Stomach (tissue), 19 donors: ENCODE measurements at places on chromosomes 3 and 15.

GRCh38 chr3:128787256-128788253, 61.6 kb downstream of the RAB7A start:
- no peak overlapping the region for H3K4me3 ChIP-seq
- DNase-seq, result no peak
- H3K27ac ChIP-seq, result no peak overlapping the region
- H3K27me3 ChIP-seq, result no peaks in the 10 kb centered on the region
- no peaks in the 10 kb centered on the region for H3K36me3 ChIP-seq

- no peaks in the 10 kb centered on the region for H3K36me3 ChIP-seq
- H3K4me1 ChIP-seq, result no peaks in the 10 kb centered on the region
- no peak overlapping the region for H3K4me3 ChIP-seq
- no peaks in the 10 kb centered on the region for H3K27me3 ChIP-seq
- no peak overlapping the region for H3K27ac ChIP-seq
Measured at GRCh38 chr3:16168211-16168610, 6.3 kb upstream of the GALNT15 start.

- no peak overlapping the region for H3K4me3 ChIP-seq
- H3K4me1 ChIP-seq, result no peaks in the 10 kb centered on the region
- no peak overlapping the region for H3K27ac ChIP-seq
- H3K27me3 ChIP-seq, result no peaks in the 10 kb centered on the region
- DNase-seq, result no peak
- H3K36me3 ChIP-seq, result no peaks in the 10 kb centered on the region
Measured at GRCh38 chr15:95346721-95347475, 983.6 kb upstream of the NR2F2 start.

DNA sequence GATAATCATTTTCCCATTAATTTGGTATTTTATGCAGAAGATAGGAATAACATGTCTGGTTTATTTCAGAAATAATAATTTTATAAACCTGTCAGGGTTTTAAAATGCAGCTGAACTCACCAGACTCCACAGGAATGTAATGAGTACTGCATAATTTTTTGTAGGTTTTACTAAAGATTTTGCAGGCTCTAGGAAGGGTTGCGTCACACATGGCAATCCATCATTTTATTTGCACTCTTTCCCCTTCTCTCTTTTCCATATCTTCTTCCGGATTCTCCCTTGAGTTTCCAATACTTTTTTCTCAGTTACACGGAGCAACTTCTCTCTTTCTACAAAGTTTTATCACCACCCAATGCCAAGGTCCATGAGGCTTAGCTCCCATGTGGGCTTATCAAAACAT, 234.7 kb downstream of the NFKBIZ start:
- H3K4me1 ChIP-seq, result peaks cover 9% of the 10 kb centered on the region
- no peak for DNase-seq
- no peaks in the 10 kb centered on the region for H3K27me3 ChIP-seq
- no peak overlapping the region for H3K4me3 ChIP-seq

DNA sequence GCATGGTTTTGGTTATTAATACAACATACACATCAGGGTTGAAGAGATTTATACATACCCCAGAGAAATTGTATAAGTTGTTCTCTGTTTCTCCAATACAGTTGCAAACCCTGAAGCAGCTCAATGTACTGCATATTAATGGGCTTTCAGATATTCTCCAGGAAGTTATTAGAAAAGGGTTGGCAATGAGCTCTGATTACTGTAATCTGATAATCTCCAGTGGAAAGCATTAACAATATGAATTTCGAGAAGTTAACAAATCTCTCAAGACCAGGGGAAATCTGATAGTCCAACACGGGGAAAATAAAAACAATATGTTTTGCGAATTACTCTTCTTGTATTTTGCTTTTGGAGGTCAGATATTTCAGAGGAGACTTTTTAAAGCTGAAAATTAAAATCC, 950.1 kb downstream of the TBL1XR1 start:
- H3K4me1 ChIP-seq, result no peaks in the 10 kb centered on the region
- no peaks in the 10 kb centered on the region for H3K36me3 ChIP-seq
- no peaks in the 10 kb centered on the region for H3K27me3 ChIP-seq
- no peak for DNase-seq
- no peak overlapping the region for H3K4me3 ChIP-seq

DNA sequence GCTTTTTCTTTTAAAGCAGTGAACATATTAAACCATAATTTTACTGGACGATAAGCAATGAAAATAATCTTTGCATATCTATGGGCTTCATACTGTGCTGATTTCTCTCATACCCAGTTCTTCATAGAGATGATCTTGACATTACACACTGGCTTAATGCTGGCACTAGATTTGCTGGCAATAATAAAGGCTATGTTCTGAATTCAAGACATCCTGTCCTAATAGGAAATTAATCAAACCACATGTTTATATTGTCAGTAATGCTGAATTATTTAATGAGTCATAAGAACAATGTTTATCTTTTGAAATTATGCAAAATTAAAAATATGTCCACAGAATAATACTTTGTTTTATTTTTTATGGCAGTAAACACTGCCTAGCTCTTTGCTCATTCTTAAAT, 643.2 kb downstream of the OTOL1 start:
- no peaks in the 10 kb centered on the region for H3K4me1 ChIP-seq
- no peaks in the 10 kb centered on the region for H3K36me3 ChIP-seq
- no peak for DNase-seq
- no peaks in the 10 kb centered on the region for H3K27me3 ChIP-seq
- no peak overlapping the region for H3K27ac ChIP-seq

DNA sequence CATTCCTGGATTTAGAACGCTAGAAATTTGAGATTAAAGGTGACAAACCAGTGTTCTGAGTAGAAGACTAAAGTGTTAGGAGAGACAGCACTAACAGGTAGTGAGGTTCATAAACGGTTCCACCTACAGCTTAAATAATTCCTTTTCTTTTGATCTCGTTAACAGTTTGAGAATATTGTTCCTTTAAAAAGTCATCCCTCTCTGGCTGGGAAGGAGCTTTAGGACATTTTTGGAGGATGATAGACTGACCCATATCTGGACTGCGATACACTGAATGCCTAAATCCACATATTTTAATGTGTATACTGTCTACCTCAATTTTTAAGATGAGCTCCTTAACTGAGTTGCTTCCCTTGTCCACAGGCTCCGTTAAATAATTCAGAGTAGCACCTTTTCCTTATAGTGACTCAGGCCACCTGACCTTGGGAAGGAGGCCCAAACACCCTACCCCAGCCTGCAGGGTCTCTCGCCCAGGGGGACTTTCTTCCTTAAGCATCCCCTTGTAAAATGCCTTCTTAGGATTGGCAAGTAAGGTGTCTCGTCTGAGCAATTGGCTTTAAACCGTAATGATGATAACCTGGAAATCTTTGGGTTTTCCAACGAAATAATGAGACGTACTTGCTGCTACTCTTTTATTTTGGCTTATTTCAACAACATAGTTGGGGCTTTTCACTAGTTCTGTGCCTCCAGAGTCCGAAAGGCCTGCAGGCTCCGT, 3.3 kb downstream of the TRIM71 start:
- peak overlapping the region; percentile 26 for H3K4me3 ChIP-seq
- H3K27me3 ChIP-seq, result peaks cover 22% of the 10 kb centered on the region
- no peak overlapping the region for H3K27ac ChIP-seq
- no peak for DNase-seq

DNA sequence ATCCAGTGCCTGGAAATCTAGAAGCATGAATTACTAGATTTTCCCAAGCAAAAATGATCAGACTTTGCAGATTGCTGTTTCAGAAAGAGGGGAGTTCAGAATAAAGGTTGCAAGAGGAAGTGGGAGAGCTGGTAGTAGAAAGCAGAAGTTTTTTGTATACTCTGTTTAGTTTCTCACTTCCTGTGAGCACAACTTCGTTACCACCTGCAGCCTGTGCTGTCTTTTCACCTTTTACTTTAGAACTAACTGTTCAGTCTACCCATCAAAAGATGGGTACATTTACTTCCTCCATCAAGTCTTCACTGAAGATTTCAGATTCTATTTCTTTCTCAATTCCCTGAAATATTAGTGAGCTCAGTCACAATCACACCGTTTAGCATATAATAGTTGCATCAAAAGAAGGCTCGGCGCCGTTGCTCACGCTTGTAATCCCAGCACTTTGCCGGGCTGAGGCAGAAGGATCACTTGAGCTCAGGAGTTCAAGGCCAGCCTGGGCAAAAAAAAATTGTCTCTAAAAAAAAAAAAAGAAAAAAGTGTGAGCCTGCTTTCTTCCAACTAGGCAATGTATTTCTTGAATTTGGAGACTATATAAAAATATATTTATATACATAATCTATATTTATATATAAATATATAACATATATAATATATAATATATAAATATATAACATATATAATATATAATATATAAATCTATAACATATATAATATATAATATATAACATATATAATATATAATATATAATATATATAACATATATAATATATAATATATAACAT, 1.8 kb upstream of the CEP97 start:
- no peaks in the 10 kb centered on the region for H3K27me3 ChIP-seq
- H3K27ac ChIP-seq, result no peak overlapping the region
- peaks cover under 1% of the 10 kb centered on the region for H3K36me3 ChIP-seq
- H3K4me1 ChIP-seq, result peaks cover 26% of the 10 kb centered on the region
- no peak overlapping the region for H3K4me3 ChIP-seq
